Activated T-cell treated with anti-CD3 and anti-CD28 coated beads for 24 hours (primary cell): ENCODE measurements at places on chromosomes 7 and 10.

DNA sequence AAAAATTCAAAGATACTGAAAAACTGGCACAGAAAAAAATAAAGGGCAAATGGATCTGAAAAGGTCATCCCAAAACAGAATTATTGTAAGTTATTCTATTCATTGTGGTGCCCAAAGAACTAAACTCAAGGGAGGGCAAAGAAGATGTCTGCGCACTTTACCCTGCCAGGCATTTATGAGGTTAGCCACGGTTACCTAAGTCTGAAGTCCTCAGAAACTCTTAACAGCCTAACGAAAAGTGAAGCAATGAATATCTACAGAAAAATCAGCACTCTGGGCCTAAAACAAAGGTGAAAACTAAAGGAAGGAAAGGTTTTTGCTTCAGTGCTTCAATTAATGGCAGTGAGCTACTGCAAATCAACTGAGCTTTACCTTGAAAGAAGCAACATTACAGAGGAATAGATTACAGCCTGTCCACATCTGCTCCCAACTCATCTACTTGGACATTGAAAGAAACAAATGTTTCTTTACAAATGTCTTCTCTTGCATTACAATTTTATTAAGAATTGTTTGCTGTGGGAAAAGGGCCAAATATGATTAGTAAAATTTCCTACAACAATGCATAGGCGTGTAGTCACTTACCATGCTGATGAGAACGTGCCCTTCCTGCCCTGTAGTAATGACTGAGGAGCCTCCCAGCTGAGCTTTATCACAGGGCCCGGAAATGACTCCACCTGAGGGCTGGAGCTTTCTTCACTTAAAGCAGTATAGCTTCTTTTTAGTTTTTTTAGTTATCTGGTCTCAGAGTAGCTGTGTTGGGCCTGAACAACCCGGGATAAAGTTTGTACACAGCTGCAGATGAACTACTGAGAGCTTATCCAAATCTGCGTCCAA, at the start of gene TUBAL3:
Gene TUBAL3, minus strand, starts transcription at position 621 of the 834 bp plus-strand sequence. Its CDS starts 36 bp downstream, at position 585.
- no peak for DNase-seq

DNA sequence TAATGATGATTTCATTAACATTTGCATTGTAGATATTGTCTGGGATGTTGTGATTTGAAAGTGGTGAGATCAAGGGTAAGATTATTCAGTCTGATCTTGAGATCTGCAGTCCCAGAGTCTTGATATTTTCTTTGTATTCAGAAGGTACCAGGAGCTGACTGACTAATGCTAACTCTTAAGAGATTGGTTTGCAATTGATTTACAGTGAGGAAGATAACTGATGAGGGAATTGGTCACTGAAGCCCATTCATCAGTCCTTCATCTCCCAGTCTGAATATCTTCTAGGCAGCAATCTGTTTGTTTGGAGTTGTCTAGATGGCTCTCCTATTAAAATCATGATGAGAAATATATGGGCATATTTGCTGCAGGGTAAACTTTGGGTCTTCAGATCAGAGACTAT, 473.7 kb downstream of the ARL4A start:
- DNase-seq = no peak

GRCh38 chr7:151575410-151575809, 55.7 kb upstream of the RHEB start:
- DNase-seq = no peak

- no peak for DNase-seq
Measured at GRCh38 chr7:74002474-74003017, 25.4 kb upstream of the ELN start.

DNA sequence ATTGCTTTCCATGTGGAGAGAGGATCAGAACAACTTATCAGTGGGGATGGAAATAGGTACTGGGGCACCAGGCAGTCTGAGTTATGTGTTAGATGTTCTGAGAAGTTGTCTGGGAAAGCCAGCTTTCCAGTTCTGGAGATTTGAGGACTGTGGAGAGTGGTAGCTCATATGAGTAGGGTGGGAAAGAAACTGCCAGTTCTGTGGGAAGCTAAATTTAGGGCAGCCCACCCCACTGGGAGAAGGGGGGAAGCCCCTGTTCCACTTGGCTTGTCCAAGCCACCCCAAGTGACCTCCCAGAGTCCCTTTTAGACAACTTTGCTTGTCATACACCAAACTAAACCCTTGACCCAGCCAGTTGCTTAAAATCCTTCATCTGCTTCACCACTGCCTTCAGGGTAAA, 189.5 kb downstream of the REEP3 start:
- DNase-seq = no peak

DNA sequence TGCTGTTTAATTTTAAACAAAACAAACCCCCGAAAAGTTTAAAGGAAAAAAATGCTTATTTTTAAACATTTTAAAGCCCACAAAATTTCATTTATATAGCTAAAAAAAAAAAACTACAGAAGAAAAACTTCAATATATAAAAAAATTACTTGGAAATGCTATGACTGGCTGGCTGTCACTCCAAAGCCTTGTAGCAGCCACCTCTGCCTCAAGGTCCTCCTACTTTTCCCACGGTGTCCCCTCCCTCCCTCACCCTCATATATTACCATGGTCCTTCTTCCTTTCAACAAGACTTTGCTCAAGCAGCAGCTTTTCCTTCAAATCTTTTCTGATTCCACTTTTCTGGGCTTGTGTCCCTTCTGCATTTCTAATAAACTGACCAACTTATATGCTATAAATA, 122.0 kb downstream of the TPK1 start:
- DNase-seq = no peak

DNA sequence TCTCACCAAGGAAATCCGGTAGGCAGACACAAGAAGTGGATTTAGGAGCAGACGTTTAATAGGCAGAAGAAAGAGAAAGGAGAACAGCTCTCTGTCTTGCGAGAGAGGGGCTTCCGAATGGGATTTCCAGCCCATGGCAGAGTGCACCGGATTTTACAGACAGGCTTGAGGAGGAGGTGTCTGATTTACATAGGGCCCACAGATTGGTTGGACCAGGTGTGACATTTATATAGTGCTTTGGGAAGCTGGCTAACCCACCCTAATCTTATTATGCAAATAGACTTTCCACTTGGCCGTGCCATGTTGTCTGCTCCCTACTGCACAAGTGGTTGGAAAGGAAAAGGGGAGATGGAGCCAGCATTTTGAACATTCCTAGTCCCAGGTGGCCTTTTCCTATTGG, 57.8 kb downstream of the ANKMY2 start:
- DNase-seq = no peak

- DNase-seq = peak; percentile 32
Measured at GRCh38 chr10:6465854-6466601, 114.0 kb downstream of the PRKCQ start.

DNA sequence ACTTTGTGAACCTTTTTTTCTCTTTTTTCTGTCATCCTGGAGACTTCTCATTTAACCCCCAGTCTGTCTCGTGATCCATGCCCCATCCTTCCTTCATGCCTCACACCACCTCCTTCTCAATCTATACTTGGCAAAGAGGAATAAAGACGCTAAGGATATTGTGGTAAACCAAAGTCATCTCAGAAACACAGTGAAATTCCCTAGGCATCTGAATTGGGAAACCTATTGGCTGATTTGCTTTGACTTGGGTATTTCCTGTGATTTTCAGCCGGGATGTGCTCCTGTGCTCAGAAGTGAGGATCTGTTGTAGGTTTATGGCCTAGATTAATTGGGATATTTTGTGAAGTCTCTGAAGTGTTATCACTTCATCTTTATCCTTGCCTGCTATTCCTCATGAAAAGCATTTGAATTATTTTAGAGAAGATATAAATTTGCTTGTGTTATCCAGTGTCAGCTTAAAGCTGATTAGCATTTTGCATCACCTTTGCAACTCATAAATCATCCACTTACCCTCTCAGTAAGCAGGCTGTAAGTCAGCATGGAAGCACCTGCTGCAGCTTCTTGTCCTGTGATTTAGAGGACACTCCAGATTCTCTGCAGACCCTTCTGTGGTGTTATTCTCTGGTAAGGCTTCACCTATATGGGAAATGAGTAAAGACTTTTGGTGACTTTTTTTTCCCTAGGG, 138.0 kb downstream of the AUTS2 start:
- no peak for DNase-seq

- no peak for DNase-seq
Measured at GRCh38 chr7:131564640-131565039, 8.2 kb upstream of the PODXL start.

DNA sequence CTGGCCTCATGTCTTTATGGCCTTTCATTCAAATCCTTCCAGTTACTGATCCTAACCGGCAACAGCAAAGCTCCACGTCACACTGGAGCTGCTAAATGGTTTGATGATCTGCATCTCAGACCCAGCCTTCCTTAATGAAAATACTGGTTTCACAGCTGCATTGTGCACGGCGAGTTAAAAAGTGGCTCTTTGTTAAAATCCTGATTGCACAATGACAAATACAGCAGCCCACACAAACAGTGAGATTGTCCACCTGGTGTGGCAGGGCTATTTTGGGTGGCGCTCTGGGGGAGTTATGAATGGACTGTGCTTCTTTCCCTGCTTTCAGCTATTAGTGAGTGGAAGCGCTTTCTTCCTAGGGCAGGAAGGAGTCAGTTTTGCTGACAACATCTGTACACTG, 63.4 kb upstream of the C1QL3 start:
- no peak for DNase-seq

DNA sequence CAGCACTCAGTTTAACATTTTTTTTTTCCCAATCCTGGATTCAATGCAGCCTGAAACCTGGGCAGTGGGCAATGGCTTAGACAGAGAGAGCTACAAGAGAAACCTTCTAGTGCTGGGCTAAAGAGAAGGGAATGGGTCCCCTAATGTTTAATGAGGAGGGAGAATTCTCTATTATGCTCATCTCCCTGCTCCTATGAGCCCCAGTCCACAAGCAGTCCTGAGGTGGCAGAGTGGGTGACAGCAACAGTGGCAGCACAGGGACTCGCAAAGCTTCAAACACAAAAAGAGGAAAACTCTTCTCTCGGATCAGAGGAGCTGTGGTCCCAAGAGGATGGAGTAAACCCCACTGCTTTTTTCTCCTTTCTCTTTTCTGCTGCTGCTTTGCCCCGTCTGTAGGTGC, 36.5 kb downstream of the COBL start:
- DNase-seq = no peak

- DNase-seq = no peak
Measured at GRCh38 chr10:22647244-22647643, 67.1 kb downstream of the PIP4K2A start.

- DNase-seq = no peak
Measured at GRCh38 chr10:9895453-9895852, 1122.2 kb upstream of the CELF2 start.

- no peak for DNase-seq
Measured at GRCh38 chr10:17801507-17801906, 7.6 kb upstream of the MRC1 start.

DNA sequence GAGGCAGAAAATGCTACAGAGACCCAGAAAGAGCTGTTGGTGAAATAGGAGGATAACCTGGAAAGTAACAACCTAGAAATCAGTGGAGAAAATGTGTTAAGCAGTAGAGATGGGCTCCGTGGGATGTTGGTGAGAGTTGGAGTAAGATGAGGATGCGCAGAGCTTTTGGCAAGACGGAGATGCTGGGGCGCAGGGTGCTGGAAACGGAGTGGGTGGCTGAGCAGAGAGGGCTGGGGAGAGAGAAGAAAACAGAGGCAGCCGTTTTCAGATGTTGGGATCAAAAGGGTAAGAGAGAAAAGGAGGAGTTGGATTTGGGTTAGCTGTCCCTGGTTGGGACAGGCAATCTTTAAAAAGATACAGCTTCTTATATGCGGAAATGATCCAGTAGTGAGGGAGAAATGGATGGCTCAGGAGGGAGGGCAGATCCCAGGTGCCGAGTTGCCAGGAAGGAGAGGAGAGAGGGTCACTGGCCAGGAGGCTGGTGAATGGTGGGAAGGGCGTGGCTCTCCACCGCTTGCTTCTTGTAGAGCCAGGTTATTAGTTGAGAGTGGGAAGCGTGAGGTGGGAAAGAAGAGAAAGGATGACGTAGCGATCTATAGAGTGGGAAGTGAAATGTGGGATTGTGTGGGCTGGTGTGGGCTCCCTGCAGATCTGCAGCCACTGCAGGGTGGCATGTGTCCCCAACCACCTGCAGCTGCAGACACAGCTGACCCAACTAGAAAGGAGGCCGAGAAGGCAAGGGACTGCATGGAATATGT, 182.2 kb upstream of the SVIL start:
- no peak for DNase-seq

DNA sequence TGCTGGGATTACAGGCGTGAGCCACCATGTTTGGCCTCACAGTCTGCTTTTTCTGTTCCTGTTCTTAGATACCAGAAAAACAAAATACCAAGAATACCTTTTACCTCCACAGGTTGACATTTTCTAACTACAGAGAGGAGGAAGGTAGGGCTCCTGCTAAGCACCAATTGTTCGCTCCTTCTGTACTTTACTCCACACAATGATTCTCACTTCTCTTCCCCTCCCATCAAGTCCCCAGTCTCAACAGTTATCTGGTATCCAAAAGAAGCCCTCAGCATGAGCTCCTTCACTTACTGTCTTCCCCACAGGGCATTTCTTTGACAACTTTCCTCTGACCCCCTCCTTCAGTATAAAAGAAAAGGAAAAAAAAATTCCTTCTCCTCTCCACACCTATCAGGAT, 47.7 kb upstream of the ZNF800 start:
- no peak for DNase-seq

GRCh38 chr10:110398419-110399105, 93.8 kb upstream of the SMNDC1 start:
- DNase-seq = no peak

GRCh38 chr10:95830044-95830443, 74.1 kb downstream of the ENTPD1 start:
- no peak for DNase-seq

DNA sequence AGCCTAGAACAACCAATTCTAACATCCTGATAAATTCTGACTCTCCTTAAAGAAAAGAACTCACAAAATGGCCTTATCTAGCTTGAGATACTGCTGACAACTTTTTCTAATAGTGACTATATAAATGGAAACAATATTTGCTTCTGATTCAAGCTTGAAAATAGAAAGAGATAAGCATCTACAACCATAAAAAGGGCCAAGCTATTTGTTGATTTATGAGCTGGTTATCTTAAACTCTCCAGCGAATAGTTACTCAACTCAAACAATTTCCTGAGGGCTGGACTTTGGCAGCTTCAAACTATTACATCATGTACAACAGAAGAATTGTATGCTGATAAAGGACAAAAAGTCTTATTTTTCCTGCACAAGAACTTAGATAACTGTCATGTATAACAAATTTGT, 4.6 kb downstream of the USP54 start:
- DNase-seq = no peak

- DNase-seq = peak; percentile 35
Measured at GRCh38 chr10:11403116-11403515, 208.3 kb downstream of the USP6NL start.

DNA sequence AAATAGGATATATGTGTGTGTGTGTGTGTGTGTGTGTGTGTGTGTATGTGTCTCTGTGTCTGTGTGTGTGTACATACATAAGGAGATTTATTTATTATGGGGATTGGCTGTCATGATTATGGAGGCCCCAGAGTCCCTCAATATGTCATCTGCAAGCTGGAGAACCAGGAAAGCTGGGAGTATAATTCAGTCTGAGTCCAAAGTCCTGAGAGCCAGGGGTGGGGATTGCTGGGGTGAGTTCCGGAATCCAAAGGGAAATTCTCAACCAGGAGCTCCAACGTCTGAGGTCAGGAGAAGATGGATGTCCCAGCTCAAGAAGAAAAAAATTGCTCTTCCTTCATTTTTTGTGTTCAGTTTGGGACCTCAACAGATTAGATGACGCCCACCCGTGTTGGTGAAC, 50.7 kb upstream of the PLPP4 start:
- no peak for DNase-seq

- DNase-seq = no peak
Measured at GRCh38 chr7:3955751-3956696, 655.0 kb downstream of the SDK1 start.

- DNase-seq = peak; percentile 60
Measured at GRCh38 chr7:150778738-150779301, 21.3 kb downstream of the TMEM176B start.
